ENCODE measurements at places on chromosomes 16 and 17. TPM values are rescaled to one million over a fixed set of nuclear protein-coding genes. Genes with fewer than 3 reads are reported as not detected.

- H3K27ac ChIP-seq, result no peak overlapping the region
- DNase-seq, result no peak
- H3K4me1 ChIP-seq, result no peaks in the 10 kb centered on the region
- H3K36me3 ChIP-seq, result no peaks in the 10 kb centered on the region
- H3K4me3 ChIP-seq, result no peak overlapping the region
Measured at GRCh38 chr16:71493213-71493612, 4.1 kb upstream of the ZNF19 start.

DNA sequence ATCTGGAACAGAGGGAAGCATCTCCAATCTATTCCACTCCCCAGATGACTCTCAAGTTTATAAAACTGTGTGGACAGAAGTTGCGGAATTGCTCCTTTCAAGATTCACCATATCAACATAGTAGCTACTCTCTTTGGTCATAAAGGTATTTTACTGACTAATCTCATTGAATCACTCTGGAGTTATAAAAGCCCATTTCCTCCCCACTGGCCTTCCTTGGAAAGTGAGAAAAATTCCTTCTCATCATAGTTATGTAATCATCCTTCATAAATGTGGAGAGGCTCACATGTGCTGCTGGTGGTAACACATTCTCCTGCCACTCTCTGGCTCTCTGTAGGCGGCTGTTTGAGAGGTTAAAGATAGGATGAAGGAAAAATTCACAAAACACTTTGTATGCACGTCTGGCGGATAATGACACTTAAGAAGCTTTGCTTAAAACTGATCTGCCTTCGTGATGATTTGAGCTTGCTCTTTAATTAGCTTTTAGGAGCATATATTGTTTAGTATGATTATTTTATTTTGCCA is 1034.0 kb upstream of the EEF2KMT start:
- no peak overlapping the region for H3K4me3 ChIP-seq
- H3K36me3 ChIP-seq, result no peaks in the 10 kb centered on the region

DNA sequence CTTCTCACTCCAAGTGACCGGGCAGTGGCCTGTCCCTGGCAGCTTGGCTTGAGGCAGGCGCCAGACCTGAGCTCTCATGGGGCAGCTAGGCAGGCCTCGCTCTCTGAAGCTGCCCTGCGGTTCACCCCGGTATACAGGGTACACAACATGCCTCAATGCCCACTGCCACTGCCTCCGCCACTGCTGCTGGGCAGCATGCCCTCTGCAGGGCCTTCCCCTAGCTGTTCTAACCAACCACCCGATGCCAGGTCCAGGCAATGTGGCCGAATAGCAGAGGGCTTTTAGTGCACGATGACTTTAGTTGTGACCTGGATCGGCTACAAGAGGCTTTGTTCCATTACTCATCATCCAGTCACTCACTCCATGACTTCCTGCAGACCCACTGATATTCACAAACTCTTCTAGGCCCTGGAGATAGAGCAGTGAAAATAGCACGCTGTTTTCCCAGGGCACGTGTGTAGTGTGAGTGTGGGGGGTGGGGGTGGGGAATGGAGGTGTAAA is 19.7 kb downstream of the CDC42EP4 start:
- peak overlapping the region; percentile 38 for H3K4me3 ChIP-seq
- H3K27ac ChIP-seq, result peak overlapping the region; percentile 73
- H3K27me3 ChIP-seq, result no peaks in the 10 kb centered on the region
- peaks cover 86% of the 10 kb centered on the region for H3K4me1 ChIP-seq
- no peaks in the 10 kb centered on the region for H3K36me3 ChIP-seq

DNA sequence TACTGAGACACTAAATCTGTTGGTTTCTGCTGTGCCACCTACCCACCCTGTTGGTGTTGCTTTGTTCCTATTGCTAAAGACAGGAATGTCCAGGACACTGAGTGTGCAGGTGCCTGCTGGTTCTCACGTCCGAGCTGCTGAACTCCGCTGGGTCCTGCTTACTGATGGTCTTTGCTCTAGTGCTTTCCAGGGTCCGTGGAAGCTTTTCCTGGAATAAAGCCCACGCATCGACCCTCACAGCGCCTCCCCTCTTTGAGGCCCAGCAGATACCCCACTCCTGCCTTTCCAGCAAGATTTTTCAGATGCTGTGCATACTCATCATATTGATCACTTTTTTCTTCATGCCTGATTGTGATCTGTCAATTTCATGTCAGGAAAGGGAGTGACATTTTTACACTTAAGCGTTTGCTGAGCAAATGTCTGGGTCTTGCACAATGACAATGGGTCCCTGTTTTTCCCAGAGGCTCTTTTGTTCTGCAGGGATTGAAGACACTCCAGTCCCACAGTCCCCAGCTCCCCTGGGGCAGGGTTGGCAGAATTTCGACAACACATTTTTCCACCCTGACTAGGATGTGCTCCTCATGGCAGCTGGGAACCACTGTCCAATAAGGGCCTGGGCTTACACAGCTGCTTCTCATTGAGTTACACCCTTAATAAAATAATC is 14.6 kb downstream of the STH start:
- H3K27ac ChIP-seq, result no peak overlapping the region
- no peak for DNase-seq
- no peaks in the 10 kb centered on the region for H3K27me3 ChIP-seq
- no peaks in the 10 kb centered on the region for H3K36me3 ChIP-seq
- no peak overlapping the region for H3K4me3 ChIP-seq

ASGR2 gene
- total RNA-seq, result 0.42 TPM

NME4 gene
- total RNA-seq, result 121 TPM

GRCh38 chr16:57618296-57619132 is 9.9 kb upstream of the ADGRG1 start:
- H3K4me3 ChIP-seq, result no peak overlapping the region
- no peaks in the 10 kb centered on the region for H3K36me3 ChIP-seq
- no peak for DNase-seq
- peaks cover 11% of the 10 kb centered on the region for H3K4me1 ChIP-seq
- no peak overlapping the region for H3K27ac ChIP-seq
- H3K27me3 ChIP-seq, result no peaks in the 10 kb centered on the region

GRCh38 chr17:16873174-16874035 is 98.5 kb downstream of the TNFRSF13B start:
- H3K36me3 ChIP-seq, result no peaks in the 10 kb centered on the region
- no peak overlapping the region for H3K4me3 ChIP-seq
- peaks cover 10% of the 10 kb centered on the region for H3K27me3 ChIP-seq

PRKCA gene
- 33.6 TPM for total RNA-seq

GRCh38 chr16:88994695-88995094 is 17.7 kb upstream of the CBFA2T3 start:
- H3K27ac ChIP-seq, result no peak overlapping the region
- no peaks in the 10 kb centered on the region for H3K27me3 ChIP-seq
- H3K4me1 ChIP-seq, result no peaks in the 10 kb centered on the region
- H3K4me3 ChIP-seq, result no peak overlapping the region

GRCh38 chr16:9840761-9841665 is 341.2 kb downstream of the GRIN2A start:
- no peaks in the 10 kb centered on the region for H3K4me1 ChIP-seq
- no peak overlapping the region for H3K4me3 ChIP-seq
- H3K27me3 ChIP-seq, result no peaks in the 10 kb centered on the region
- H3K27ac ChIP-seq, result no peak overlapping the region
- no peaks in the 10 kb centered on the region for H3K36me3 ChIP-seq

GRCh38 chr16:51055434-51055833 is 95.6 kb downstream of the SALL1 start:
- H3K4me1 ChIP-seq, result no peaks in the 10 kb centered on the region
- no peak for DNase-seq
- no peaks in the 10 kb centered on the region for H3K36me3 ChIP-seq
- H3K4me3 ChIP-seq, result no peak overlapping the region

TEKT1 gene
- not detected for total RNA-seq

DNA sequence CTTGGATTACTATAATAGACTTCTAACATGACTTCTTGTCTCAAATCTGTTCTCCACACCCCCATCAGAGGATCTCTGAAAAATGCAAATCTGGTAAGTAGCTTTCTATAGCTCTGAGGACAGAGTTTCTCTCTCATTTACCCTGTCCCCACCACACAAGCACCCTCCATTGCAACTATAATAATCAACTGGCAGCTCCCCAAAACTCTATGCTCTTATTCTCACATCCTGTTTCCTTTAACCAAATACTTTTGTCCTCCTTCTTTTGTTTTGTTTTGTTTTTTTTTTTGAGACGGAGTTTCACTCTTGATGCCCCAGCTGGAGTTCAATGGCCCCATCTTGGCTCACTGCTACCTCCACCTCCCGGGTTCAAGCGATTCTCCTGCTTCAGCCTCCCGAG is 73.4 kb downstream of the HELZ start:
- H3K27me3 ChIP-seq, result no peaks in the 10 kb centered on the region
- no peak overlapping the region for H3K27ac ChIP-seq
- no peaks in the 10 kb centered on the region for H3K4me1 ChIP-seq

CYB5D1 gene
- total RNA-seq, result 12.3 TPM

DNA sequence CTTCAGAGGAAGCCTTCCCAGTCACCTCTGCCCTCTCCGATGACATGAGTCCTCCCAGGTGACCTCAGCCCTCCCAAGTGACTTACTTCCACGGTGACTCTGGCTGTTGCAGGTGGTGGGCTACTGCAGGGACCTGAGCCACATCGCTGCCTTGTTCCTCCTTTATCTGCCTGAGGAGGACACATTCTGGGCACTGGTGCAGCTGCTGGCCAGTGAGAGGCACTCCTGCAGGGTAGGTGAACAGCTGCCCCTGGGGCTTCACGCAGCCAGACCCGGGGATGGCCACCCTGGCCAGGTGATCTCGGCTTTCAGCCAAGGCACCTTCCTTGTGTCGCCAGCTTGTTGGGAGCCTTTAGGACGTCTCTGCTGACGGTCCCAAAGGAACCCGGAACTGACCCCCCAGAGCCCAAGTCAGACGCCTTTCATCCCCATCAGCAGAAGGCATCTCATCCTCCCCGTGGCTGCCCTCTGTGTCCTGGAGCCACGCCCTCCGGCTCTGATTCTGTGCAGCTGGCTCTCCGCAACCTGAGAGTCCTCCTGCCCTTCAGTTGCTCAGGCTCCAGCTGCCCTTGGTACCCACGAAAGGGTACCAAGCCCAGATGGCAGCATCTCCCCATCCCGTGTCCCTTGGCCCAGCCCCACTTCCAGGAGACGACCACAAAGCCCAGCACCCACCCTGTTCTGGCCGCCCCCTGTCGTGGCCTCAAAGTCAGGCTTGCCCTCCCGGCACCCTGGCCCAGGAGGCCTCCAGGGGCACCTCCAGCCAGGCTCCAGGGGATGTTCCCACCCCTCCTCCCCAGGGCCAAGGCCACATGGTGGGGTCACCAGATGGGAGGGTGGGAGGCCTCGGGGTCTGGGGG is 81.7 kb downstream of the GOSR1 start:
- no peak overlapping the region for H3K27ac ChIP-seq
- no peaks in the 10 kb centered on the region for H3K27me3 ChIP-seq
- no peak overlapping the region for H3K4me3 ChIP-seq
- no peak for DNase-seq
- no peaks in the 10 kb centered on the region for H3K36me3 ChIP-seq

- no peak overlapping the region for H3K4me3 ChIP-seq
- no peaks in the 10 kb centered on the region for H3K36me3 ChIP-seq
- peaks cover 2% of the 10 kb centered on the region for H3K4me1 ChIP-seq
- no peaks in the 10 kb centered on the region for H3K27me3 ChIP-seq
Measured at GRCh38 chr17:45256114-45256966, 5.6 kb downstream of the SPATA32 start.

C17orf107 gene
- total RNA-seq, result 1.5 TPM

CHD9NB gene
- total RNA-seq, result 1.2 TPM

- no peak for DNase-seq
- H3K4me1 ChIP-seq, result no peaks in the 10 kb centered on the region
- no peaks in the 10 kb centered on the region for H3K36me3 ChIP-seq
- H3K27me3 ChIP-seq, result no peaks in the 10 kb centered on the region
- H3K27ac ChIP-seq, result no peak overlapping the region
- no peak overlapping the region for H3K4me3 ChIP-seq
Measured at GRCh38 chr16:81167851-81168250, 70.6 kb upstream of the BCO1 start.

DNA sequence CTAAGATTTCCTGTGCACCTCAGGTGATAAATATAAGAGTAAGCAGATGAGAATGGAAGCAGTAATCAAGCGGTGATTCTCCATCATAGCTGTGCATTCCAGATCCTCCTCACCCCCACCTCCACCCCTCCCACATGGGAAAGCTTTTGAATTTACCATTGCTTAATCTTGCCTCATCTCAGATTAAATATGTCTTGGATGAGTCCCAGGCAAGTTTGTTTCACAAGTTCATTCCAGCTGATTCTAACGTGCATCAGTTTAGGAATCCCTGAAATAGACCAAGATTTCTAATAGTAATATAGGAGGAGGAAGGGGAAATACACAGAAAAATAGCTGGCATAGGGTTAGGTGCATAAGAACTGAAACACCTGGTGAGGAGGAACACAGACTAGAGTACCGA is 396.2 kb upstream of the KIF2B start:
- H3K27ac ChIP-seq, result no peak overlapping the region
- H3K36me3 ChIP-seq, result no peaks in the 10 kb centered on the region
- no peak for DNase-seq
- no peaks in the 10 kb centered on the region for H3K4me1 ChIP-seq
- no peak overlapping the region for H3K4me3 ChIP-seq
- H3K27me3 ChIP-seq, result no peaks in the 10 kb centered on the region

DNA sequence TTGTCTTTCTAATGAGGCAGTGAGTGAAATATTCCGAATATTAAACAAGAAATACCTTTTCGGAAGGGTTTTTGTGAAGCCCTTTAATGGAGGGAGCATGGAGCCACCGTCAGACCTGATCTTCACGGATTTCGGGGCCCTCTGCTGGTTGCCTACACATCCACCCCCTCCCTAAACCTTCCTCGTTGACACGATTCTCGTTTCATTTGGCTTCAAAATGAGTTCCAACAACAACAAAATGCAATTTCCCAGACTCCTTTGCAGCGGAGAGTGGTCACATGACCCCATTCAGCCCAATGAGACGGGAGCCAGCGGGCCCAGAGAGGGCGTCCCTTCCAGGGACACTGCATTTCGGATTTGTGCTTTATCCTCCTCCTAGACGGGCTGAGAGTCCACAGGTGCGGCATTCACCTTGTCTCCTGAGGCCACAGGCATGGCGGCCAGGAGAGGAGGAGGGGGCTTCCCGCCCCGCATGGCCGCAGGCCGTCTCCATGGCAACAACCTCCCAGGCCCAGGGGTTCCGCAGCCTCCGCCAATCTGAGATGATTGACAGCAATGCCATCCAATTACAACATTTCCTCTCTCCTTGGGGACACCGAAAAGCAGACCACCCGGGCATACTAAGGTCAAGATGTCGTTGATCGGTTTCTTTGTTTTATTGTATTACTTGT is 259.8 kb downstream of the C16orf95 start:
- no peaks in the 10 kb centered on the region for H3K36me3 ChIP-seq
- no peaks in the 10 kb centered on the region for H3K4me1 ChIP-seq
- no peak overlapping the region for H3K27ac ChIP-seq
- peaks cover 3% of the 10 kb centered on the region for H3K27me3 ChIP-seq

PLXDC1 gene
- total RNA-seq, result 9.2 TPM

HOXB9 gene
- total RNA-seq, result not detected

DNA sequence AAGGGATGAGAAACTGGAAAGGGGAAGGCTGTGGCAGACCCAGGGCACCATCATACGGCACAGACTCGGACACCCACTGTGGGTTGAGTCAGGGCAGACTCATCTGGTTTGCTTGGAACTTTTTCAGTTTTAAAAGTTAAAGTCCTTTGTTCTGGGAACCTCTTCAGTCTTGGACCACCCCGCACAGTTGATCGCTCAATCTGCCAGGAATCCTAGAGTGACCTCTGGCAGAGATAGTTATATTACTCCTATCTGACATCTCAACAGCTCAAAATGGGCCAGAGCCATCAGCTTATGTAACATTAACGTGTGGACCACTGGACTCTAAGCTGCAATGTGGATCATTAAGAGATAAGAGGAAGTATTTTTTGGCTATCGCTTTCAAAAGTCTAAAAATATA is 164.3 kb downstream of the ABCA8 start:
- H3K27me3 ChIP-seq, result no peaks in the 10 kb centered on the region
- no peaks in the 10 kb centered on the region for H3K36me3 ChIP-seq
- DNase-seq, result no peak
- peak overlapping the region; percentile 32 for H3K27ac ChIP-seq

SLC35G6 gene
- total RNA-seq, result not detected

All from esophagus muscularis mucosa (tissue), 4 donors.